Sciatic nerve (tissue), 2 donors: ENCODE measurements at places on chromosomes 4 and X.

DNA sequence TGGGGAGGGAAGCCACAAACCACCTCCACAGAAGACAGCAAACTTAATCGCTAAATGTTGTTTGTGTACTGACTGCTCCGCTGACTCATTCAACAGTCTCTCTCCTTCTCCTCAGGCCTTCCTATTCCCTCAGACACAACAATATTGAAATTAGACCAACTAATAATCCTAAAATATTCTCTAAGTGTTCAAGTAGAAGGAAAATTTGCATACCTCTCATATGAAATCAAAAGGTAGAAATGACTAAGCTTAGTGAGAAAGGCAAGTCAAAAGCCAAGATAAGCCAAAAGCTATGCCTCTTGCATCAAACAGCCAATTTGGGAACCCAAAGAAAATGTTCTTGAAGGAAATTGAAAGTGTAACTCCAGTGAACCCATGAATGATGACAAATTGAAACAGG lies 75.7 kb upstream of the ARHGAP24 start:
- DNase-seq = no peak

DNA sequence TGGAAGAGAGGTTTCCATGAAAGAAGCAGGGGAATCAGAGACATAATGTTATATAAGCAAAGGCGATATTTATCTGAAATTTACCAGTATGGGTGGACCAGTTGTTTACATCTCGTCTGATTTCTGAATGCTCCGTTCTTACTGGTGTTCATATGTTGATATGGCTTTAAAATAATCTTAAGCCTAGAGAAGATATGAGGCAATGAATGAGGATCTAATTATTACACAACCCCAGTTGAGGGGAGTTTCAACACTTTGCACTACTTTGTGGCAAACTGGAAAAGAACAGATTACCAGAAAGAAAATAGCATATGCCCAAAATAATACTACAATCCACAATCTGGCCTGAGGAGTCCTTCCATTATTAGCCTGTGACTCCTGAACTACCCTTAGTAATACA lies 263.3 kb upstream of the MAGEB2 start:
- no peak for DNase-seq

DNA sequence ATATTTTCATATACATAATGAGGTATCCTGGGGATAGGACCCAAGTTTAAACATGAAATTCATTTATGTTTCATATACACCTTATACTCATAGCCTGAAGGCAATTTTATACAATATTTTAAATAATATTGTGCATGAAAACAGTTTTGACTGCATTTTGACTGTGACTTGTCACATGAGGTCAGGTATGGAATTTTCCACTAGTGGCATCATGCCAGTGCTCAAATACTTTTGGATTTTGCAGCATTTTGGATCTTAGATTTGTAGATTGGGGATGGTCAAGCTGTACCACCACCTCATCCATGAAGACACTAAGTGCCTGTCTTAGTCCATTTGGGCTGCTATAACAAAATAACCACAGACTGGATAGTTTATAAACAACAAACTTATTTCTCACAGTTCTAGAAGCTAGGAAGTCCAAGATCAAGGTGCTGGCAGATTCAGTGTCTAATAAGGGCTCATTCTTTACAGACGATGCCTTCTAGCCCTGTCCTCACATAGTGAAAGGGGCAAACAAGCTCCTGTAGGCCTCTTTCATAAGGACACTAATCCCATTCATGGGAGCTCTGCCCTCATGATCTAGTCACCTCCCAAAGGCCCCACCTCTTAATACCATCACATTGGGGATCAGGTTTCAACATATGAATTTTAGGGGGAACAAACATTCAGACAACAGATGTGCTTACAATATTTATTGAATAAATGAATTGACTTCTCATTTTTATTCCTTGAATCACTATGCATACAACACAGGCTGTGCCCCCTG lies 9.4 kb downstream of the NUDT6 start:
- no peak for DNase-seq

GRCh38 chr4:184814686-184815045 lies 11.1 kb downstream of the ACSL1 start:
- peak; percentile 55 for DNase-seq

- DNase-seq = no peak
Measured at GRCh38 chr4:189806506-189806905, 134.2 kb upstream of the FRG1 start.

DNA sequence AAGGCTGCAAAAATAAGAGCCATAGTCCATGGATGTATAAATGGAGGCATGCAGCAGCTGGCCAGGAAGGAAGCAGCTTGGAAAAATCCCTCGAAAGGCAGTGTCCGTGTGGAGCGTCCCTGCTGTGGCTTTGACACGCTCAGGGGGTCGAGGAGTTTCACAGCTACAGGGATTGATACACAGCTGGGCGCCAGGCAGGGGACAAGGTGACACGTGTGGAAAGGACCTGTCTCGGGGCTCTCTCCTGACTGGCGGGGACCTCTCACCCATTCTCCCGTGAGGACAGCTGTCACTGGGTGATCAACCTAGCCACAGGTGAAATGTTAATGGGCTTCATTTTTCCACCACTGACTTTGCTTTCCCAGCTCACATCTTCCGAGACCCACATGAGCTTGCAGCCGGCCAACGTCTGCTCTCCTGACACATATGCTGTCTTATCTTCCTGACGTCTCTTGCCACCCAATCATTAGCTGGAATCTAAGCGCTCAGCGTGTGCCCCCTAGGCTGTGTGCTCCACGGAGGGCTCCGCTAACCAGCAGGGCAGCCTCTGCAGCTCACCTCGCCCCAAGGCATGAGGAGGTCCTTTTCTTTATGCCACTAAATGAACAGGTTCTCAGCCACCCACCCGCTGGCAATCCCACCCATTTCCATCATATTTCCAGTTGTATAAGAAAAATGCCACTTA lies 89.4 kb upstream of the AFAP1 start:
- DNase-seq = no peak

DNA sequence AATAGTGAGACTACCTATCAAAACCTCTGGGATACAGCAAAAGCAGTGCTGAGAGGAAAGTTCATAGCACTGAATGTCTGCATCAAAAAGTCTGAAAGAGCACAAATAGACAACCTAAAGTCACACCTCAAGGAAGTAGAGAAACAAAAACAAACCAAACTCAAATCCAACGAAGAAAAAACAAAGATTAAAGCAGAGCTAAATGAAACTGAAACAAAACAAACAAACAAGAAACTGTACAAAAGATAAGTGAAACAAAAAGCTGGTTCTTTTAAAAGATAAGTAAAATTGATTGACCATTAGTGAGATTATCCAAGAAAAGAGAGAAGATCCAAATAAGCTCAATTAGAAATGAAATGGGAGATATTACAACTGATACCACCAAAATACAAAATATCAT lies 378.3 kb upstream of the NDST4 start:
- no peak for DNase-seq
